ENCODE measurements at places on chromosomes 13 and 19.

DNA sequence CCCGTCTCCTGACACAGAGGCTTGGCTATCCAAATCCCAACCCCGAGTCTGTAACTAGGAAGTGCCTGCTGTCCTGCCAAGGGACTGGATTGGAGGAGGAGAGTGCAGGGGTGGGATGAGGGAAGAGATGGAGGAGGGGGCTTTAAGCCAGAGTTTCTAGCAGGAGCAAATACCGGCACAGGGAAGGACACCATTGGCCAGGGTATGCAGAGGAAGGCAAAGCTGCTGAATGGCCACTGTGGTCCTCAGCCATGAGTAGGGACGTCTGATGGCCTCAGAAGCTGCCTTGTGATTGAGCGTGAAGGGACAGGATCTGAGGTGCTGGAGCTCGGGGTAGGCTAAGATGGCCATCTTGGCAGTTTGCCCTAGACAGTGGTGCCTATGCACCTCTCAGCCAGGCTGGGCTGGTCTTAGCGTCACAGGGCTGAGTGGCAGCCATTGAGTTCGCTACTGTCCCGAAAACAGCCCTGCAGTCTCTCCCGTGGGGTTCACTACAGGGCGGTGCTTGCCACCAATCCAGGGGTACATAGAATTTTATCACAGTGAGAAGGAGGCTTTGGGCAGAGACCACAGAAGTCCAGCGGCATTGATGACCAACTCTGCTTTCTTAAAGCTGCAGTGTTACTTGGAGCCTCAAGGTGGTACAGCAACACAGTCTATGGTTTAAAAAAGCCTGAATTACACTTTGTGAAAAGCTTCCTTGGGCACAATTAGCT lies 61.8 kb downstream of the AKAP11 start:
- no peak for DNase-seq

- no peak for DNase-seq
Measured at GRCh38 chr13:66886264-66886663, 343.9 kb downstream of the PCDH9 start.

- peak; percentile 58 for DNase-seq
Measured at GRCh38 chr19:45779231-45780145, 2.8 kb downstream of the DMPK start.

DNA sequence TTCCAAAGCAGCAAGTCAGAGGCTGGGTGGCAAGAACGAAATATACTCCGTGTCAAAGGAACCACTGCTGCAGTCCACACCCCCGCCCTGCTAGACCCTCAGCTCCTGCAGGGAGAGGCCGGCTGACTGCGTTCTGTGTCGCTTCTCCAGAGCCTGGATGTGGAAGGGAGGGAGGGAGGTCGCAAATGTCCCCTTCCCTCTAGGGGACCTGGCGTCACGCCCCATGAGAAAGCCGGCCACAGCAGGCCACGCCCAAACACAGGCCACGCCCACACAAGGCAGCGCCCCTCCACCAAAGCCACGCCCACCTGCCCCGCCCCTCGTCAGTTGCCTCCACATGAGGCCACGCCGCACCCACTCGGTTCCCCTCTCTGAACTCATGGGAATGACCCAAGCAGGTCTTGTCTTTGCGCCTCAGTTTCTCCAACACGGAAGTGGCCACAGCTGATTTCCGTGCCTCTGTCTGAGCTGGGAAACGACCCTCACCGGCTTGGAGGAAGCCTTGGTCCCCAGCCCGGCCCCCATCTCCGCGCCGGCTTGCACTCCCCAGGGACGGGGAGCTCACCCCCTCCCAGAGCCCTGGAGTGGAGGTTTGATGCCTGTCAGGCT lies 38.4 kb upstream of the TCF3 start:
- no peak for DNase-seq

- no peak for DNase-seq
Measured at GRCh38 chr19:46606019-46606418, 4.9 kb downstream of the CALM3 start.

GRCh38 chr19:29622166-29623070 lies 16.3 kb downstream of the POP4 start:
- DNase-seq, result no peak

DNA sequence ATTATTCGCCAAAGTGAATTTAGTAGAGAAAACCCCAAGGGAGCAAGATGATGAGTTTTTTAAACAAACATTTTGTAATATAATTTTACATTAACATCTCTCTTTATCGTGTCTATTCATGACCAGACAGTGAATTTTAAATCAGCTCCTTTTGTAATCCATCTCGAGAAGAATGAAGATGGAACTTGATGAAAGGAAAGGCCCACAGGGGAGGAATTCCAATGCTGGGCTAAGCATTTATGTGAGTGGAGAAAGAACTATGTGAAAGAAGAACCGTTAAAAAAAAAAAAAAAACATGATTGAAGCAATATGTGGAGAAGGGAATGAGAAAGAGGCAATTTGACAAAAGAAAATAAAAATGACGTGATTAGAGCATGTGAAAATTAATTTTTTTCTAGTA lies 170.6 kb downstream of the KCTD12 start:
- no peak for DNase-seq

Data from activated CD8-positive, alpha-beta memory T cell treated with anti-CD3 and anti-CD28 coated beads for 1 hour (primary cell).